Activated naive CD8-positive, alpha-beta T cell treated with anti-CD3 and anti-CD28 coated beads for 36 hours (primary cell): ENCODE measurements at places on chromosomes 16 and 17.

DNA sequence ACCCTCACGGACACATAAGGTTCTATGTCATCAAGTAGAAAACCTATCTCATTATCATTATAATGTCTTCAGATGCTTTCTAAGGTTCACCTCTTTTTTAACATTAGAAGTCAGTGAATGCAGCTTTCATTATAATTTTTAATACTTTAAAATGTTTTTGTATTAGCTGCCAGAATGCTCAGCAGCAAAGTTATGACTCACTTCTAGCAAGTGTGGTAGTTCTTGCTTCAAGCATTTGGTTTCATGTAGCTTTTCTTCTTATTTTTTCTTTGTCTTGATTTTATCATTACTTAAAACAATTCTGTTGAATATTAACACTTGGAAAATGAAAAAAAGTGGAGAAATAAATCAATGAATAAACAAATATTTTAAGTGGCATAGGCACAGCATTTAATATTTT, 23.4 kb downstream of the LPCAT2 start:
- H3K4me3 ChIP-seq, result no peak overlapping the region
- H3K27ac ChIP-seq, result no peak overlapping the region
- H3K4me1 ChIP-seq, result no peaks in the 10 kb centered on the region
- no peak for DNase-seq

DNA sequence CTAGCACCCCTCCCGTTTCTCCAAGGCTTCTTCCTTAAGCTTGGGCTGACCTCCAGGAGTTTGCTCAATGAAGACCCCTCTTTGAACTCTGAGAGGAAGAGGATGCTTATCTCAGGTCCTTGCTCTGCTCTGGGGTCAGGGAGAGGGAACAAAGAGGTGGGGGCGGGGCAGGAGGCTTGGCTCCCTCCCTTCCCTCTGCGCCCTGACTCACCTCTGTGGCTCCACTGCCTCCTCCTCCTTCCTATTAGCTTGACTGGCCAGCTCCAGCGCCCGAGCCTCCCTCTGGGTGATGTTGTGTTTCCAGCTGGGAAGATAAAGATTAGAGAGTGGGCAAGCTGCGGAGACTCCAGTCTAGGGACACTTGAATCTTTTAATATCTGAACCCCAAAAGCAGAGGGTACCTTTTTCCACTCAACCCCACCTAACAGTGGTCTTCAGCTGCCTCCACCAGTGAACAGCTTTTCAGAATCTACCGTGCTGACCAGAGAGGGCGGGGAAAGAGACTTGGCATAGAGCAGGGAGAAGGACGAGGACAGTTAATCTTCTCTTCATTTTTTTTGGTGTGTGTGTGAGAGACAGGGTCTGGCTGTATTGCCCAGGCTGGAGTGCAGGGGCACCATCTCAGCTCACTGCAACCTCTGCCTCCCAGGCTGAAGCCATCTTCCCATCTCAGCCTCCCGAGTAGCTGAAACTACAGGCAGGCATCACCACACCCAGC, 6.7 kb downstream of the GIP start:
- H3K4me3 ChIP-seq, result no peak overlapping the region
- H3K27me3 ChIP-seq, result peaks cover 62% of the 10 kb centered on the region
- H3K4me1 ChIP-seq, result no peaks in the 10 kb centered on the region
- no peaks in the 10 kb centered on the region for H3K36me3 ChIP-seq
- DNase-seq, result no peak
- no peak overlapping the region for H3K27ac ChIP-seq

DNA sequence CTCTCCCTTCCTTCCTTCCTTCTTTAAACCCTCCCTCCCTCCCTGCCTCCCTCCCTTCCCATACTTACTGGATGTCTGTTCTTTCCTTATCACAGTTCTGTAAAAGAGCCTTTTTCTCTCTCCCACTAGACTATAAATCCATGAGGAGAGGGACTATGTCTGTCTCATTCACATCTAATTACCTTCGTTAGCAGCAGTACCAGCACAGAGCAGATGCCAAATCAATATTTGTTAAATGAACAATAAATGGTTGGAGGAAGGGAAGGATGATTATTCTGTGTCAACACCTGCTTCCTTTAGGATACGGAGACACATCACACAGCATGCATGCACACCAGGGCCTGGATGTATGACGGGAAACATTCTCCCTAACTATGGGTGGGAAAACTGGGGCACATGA, 94.2 kb downstream of the DNAH3 start:
- H3K27me3 ChIP-seq, result peaks cover 18% of the 10 kb centered on the region
- no peaks in the 10 kb centered on the region for H3K36me3 ChIP-seq
- H3K4me3 ChIP-seq, result no peak overlapping the region
- no peak for DNase-seq
- H3K4me1 ChIP-seq, result no peaks in the 10 kb centered on the region
- H3K27ac ChIP-seq, result no peak overlapping the region

DNA sequence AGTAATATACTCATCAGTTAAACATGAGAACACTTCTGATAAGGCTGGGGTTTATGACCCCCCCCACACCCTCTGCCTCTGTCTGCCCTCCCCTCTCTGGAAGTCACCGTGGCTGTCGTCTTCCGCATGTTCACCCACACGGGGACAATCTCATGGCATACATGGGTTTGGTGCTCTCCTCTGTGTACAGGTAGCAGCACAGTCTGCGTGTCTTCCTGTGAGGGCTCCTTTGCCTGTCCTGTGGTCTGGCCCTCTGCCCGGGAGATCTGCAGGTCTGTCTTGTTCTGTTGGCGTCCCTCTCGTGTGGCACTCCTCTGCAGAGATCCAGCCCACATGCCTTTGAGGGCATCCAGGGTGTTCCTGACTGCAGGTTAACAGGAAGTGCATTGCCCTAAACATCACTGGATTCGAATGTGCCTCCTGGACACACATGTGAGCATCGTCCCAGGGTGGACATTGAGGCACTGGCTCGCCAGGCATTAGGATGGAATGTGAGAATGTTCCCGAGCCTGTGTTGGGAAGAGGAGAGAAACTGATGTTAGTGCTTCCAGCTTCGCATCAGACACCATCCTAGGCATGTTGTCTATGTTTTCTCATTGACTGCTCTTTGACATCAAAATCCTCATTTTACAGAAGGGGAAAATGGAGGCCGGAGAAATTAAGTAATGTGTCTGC, 54.5 kb downstream of the NKD1 start:
- peak overlapping the region; percentile 65 for H3K27ac ChIP-seq
- no peaks in the 10 kb centered on the region for H3K27me3 ChIP-seq
- no peaks in the 10 kb centered on the region for H3K36me3 ChIP-seq
- DNase-seq, result no peak
- peaks cover 29% of the 10 kb centered on the region for H3K4me1 ChIP-seq
- no peak overlapping the region for H3K4me3 ChIP-seq

- no peak overlapping the region for H3K27ac ChIP-seq
- H3K36me3 ChIP-seq, result no peaks in the 10 kb centered on the region
- no peak overlapping the region for H3K4me3 ChIP-seq
Measured at GRCh38 chr16:83717814-83718213, 90.0 kb upstream of the HSBP1 start.

DNA sequence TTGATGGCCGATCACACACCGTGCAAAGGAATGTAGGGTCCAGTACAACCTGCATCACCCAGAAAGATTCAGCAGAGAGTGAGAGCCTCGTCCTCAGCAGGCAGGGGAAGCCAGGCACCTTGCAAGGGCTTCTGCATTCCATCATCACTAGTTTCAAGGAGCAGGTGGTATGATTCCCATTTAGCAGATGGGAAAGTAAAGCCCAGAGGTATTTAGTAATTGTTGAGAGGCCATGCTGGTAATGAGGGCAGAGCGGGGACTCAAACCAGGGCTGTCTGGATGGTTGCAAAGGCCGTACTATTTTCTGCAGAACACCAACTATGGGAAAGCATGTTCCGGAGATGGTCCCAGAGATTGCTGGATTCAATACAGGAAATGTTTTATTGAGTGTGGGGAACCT, 65.8 kb upstream of the MRTFB start:
- peaks cover 8% of the 10 kb centered on the region for H3K4me1 ChIP-seq
- H3K27me3 ChIP-seq, result peaks cover 47% of the 10 kb centered on the region
- H3K36me3 ChIP-seq, result no peaks in the 10 kb centered on the region

GRCh38 chr16:66425651-66426050, 1.4 kb upstream of the BEAN1 start:
- DNase-seq, result no peak
- H3K27ac ChIP-seq, result no peak overlapping the region
- H3K4me3 ChIP-seq, result no peak overlapping the region
- no peaks in the 10 kb centered on the region for H3K4me1 ChIP-seq
- H3K27me3 ChIP-seq, result peaks cover 59% of the 10 kb centered on the region

- peak overlapping the region; percentile 75 for H3K4me3 ChIP-seq
- peaks cover 79% of the 10 kb centered on the region for H3K4me1 ChIP-seq
- H3K27ac ChIP-seq, result peak overlapping the region; percentile 90
- no peaks in the 10 kb centered on the region for H3K27me3 ChIP-seq
- peaks cover 20% of the 10 kb centered on the region for H3K36me3 ChIP-seq
Measured at GRCh38 chr16:23863511-23864422, 28.0 kb downstream of the PRKCB start.

DNA sequence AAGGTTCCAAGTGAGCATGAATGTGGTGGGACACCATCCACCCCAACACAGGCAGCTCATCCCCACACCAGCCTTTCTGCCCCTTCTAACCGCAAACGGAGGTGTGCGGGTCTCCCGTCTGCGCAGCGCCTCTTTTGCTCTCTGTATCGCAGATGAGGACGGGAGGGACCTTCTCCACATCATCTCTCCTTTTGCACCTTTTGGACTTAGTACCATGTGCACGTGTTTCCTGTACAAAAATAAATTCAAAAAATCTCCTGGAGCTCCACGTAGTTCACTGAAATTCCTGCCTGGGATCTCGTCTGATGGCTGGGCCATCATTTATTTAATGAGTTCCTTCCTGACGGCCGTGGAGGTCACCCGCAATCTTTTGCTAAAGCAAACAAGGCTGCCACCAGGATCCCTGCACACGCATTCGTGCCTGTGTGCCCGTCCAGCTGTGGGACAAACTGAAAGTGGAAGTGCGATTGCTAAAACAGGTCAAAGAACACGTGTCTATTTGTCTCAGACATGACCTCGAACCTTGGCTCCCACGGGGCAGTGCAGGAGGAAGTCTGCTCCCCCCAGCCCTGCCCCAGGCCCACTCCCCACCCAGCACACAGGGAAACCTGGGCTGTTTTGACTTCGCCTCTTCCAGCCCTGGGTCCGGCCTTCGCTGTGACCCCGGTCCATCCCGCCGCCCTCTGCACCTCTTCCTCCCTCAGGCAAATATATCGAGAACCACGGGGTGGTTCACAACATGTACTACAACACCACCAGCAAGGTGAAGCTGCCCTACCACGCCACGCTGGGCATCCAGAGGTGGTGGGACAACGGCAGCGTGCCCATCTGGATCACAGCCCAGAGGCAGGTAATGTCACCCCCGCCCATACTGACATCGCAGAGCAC, 2.3 kb downstream of the ENPP7 start:
- H3K4me1 ChIP-seq, result peaks cover 5% of the 10 kb centered on the region
- H3K27me3 ChIP-seq, result no peaks in the 10 kb centered on the region
- no peaks in the 10 kb centered on the region for H3K36me3 ChIP-seq
- peak overlapping the region; percentile 43 for H3K4me3 ChIP-seq

- peaks cover 2% of the 10 kb centered on the region for H3K36me3 ChIP-seq
- no peaks in the 10 kb centered on the region for H3K27me3 ChIP-seq
- DNase-seq, result no peak
Measured at GRCh38 chr16:70483426-70483825, 29.0 kb downstream of the FCSK start.

- H3K27me3 ChIP-seq, result peaks cover 6% of the 10 kb centered on the region
- no peak for DNase-seq
- H3K36me3 ChIP-seq, result no peaks in the 10 kb centered on the region
- H3K4me1 ChIP-seq, result no peaks in the 10 kb centered on the region
- H3K4me3 ChIP-seq, result no peak overlapping the region
- H3K27ac ChIP-seq, result no peak overlapping the region
Measured at GRCh38 chr16:27960619-27961295, 102.8 kb downstream of the GSG1L start.

DNA sequence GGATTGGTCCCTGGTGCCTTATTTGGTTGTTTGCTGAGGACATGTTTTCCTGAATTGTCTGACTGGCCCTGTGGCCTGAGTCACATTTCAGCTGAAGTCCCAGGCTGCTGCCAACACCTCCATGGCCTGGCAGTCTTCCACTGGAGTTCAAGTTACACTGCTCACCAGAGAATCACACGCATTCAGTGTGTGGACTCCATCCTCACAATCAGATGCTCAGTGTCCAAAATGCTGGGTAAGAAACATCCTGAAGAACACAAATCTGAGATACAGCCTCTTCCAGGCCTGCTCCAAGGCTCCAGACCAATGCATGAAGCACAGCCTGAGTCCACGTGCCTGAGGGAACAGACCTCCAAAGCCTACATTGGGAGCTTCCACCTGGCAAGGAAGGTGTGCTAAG, 19.2 kb downstream of the CD300LB start:
- peak overlapping the region; percentile 87 for H3K27ac ChIP-seq
- H3K36me3 ChIP-seq, result peaks cover 17% of the 10 kb centered on the region
- DNase-seq, result no peak
- peaks cover 22% of the 10 kb centered on the region for H3K27me3 ChIP-seq

- peaks cover 2% of the 10 kb centered on the region for H3K4me1 ChIP-seq
- peaks cover 85% of the 10 kb centered on the region for H3K27me3 ChIP-seq
- peak overlapping the region; percentile 67 for H3K4me3 ChIP-seq
- H3K36me3 ChIP-seq, result no peaks in the 10 kb centered on the region
Measured at GRCh38 chr17:66964930-66965800, 658 bp downstream of the CACNG4 start.

- H3K4me1 ChIP-seq, result no peaks in the 10 kb centered on the region
- no peak overlapping the region for H3K27ac ChIP-seq
- no peak for DNase-seq
- H3K36me3 ChIP-seq, result peaks cover 18% of the 10 kb centered on the region
- H3K27me3 ChIP-seq, result no peaks in the 10 kb centered on the region
Measured at GRCh38 chr16:72552654-72553053, 380.7 kb upstream of the PMFBP1 start.

DNA sequence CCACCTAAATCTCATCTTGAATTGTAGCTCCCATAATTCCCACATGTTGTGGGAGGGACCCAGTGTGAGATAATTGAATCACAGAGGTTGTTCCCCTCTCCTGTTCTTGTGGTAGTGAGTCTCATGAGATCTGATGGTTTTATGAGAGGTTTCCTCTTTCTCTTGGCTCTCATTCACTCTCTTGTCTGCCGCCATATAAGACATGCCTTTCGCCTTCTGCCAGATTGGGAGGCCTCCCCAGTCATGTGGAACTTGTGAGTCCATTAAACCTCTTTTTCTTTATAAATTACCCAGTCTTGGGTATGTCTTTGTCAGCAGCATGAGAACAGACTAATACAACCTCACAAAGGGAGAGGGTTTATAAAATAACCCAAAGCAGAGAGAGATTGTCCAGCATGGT, 367.4 kb downstream of the SNX29 start:
- no peaks in the 10 kb centered on the region for H3K4me1 ChIP-seq
- H3K27ac ChIP-seq, result no peak overlapping the region
- peaks cover 1% of the 10 kb centered on the region for H3K36me3 ChIP-seq
- no peak overlapping the region for H3K4me3 ChIP-seq
